Cerebellum (tissue), 4 donors: ENCODE measurements at places on chromosomes 1 and 21. TPM values are rescaled to one million over a fixed set of nuclear protein-coding genes. Genes with fewer than 3 reads are reported as not detected.

The OR2L3 gene
- total RNA-seq, result 1.9 TPM

DNA sequence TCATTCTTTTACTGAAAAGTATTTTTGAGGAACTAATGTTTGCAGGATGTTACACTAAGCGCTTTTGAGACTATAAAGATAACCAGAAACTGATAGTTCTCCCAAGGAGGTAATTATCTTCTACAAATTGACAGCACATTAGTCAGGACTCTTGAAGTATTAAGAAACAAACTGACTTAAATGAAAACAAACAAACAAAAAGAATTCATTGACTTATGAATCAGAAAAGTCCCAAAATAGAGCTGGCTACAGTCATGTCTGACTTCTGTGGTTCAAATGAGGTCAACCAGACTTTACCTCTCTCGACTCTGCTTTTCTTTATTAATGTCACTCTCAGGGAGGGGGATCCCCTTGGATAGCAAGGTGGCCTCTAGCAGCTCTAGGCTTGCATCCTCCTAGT, 296.8 kb downstream of the TPR start:
- DNase-seq, result no peak

DNA sequence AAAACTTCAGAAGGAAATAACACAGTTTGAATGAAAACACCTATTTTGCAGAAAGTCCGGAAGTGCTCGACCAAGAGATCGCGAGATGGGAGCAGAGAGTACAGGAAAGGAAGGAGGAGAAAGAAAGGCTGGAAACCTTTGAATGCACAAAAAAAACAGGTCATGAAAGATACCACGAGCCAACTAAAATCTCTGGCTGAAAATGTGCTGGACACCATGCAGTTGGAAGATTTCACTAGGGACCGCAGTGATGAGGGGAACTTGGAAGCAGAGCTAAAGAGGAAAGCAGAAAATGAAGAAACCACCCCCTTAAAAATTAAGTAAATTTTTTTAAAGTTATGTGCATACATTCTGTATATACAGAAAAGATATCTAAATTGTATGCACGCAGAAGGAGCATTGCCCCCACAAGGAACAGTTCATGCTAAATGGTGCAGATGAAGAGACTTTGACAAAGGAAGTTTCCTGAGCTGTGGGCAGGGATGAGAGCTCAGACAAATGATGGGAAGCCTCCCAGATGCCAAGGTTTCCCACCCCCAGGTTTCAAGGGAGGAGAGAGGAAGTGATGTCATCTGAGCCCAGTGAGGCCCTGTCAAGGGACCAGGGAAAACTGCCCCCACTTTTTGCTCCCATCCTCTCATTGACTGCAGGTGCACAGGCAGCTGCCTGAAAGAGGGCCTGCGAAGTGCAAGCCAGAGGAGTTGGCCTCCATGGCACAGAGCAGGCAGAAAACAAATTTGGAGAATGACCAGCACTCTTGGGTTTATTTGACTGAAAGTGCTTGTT, 52.5 kb downstream of the ETS2 start:
- no peak for DNase-seq

GRCh38 chr1:156150333-156151011, 2.9 kb upstream of the SEMA4A start:
- no peak for DNase-seq

DNA sequence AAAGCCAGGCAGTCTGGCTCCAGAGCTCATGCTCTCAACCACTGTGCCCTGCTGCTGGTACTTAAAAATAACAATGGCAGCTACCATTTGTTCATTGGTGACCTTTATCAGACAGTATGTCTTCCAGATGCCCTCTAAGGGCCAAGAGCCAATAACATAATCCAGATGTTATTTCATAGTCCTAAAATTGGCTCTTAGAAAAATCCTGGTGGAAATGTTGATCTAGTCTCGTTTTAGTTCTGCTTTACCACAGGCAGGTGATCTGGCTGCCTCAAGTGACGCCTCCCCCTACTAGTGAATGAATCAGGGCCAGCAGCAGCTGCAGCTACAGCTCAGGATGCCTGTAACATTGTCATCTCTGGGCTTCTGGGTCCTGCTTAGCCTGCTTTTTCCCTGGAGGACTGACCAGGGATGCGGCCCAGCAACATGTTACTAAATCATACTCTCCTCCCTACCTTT, 12.6 kb upstream of the HMGN2 start:
- no peak for DNase-seq

The ZMYND12 gene
- total RNA-seq, result 0.64 TPM

GRCh38 chr21:43890042-43890441, 25.0 kb downstream of the AGPAT3 start:
- DNase-seq, result no peak

DNA sequence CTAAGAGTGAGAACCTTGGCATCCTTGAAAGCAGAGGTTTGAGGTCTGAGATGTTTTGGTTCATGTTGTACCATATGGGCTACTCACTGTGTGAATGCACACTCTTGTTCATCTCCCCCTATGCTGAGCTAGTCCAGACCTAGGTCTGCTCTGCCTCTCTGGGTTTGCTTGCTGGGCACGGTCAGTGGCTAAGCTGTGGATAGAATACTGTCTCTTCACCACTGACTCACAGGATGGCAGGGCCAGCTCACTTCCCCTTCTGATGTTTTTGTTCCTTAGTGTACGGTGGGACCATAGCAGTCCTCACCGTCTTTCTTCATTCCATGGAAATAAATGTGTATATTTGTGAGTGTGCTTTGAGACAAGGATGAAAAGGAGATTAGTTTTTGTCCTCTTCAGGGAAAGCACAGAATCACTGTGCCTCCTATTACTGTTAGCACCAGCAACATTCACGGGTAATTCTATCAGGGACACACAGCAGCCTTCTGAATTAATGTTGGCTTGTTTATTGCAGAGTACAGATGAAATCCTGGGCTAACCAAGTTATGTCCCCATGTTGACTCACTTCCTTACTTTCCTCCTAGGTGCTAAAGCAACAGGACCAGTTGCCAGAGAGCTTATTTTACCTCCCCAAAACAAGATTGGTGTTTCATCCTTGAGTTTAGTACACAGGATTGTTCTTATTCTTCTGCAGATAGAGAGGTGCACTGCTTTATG, 56.9 kb upstream of the IVNS1ABP start:
- DNase-seq, result no peak

The LMX1A gene
- total RNA-seq, result 13.3 TPM

DNA sequence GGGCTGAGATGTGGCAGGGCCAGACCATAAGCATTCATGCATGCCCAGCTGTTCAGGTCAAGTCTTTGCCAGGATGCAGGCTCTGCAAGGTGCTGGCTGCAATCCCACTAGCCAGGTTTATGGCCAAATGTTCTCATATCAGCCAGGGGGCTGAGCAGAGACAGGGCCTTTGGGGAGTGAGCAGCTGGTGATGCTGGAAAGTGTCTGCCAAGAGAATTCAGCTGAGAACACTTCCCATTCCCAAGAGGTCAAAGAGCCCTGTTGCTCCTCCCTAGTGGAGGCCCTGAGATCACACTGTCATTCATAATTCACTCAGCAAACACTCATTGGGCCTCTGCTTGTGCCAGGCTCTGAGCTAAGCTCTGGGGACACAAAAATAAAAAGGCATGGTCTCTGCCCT, 150.3 kb downstream of the DMRTA2 start:
- DNase-seq, result no peak

- DNase-seq, result no peak
Measured at GRCh38 chr1:58006421-58007046, 540.0 kb downstream of the OMA1 start.
